ENCODE measurements at places on chromosomes 13 and 19. TPM values are rescaled to one million over a fixed set of nuclear protein-coding genes. Genes with fewer than 3 reads are reported as not detected.

The ZNF546 gene
- polyA plus RNA-seq, result 5.8 TPM

DNA sequence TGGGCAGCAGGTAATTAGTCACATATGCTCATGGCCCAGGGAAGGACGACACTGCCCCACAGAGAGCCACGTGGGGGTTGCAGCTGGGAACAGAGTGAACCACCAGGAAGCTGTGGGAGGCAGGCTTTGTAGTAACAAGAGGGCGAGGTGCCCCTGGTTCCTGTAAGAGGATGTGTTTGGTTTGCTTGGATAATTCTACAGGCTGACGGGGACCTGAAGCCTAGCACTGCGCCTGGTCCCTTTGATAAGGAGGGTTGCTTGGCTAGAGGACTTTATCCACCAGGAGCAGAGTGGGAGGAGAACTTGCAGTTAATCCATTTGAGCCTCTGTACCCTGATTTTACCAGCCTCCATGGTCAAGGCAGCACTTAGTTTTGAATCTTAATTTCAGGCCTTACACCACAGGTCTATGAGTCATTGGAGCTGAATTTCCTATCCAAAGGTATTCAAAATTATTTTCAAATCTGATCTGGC lies 67.4 kb upstream of the CLDN10 start:
- no peak for DNase-seq

DNA sequence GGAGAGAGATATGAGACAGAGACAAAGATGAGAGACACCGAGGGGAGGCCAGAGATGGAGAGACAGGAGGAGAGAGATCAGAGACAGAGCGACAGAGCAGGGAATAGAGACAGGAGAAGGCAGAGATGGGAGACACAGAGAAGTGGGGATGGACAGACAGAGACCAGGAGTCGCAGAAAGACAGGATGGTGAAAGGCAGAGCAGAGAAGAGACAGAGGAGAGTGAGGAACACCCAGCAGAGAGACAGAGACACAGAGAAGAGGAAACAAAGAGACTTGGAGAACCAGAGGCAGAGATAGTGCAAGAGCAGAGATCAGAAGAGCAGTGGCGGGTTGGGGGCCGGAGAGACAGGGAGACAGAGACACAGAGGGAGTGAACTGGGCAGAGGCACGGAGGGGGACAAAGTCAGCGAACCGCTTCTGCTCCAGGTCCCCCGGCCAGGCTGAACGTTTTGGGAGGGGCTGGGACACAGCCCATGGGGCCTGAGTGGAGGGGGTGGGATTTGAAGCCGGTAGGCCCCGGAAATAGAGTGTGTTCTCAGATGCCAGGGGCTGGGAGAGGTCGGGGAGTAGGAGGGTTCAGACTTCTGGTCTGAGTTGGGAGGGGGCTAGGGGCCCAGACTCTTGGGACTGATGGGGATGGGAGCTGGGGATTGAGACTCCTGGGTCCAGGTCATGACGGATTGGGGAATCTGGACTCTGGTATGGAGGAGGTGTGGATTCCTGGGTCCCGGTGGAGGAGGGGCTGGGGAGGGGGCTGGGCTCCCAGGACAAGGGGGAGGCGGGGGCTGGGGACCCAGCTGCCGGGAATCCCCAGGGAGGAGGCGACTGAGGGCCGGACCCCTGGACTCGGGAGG lies 654 bp downstream of the ZNF579 start:
- no peak for DNase-seq

DNA sequence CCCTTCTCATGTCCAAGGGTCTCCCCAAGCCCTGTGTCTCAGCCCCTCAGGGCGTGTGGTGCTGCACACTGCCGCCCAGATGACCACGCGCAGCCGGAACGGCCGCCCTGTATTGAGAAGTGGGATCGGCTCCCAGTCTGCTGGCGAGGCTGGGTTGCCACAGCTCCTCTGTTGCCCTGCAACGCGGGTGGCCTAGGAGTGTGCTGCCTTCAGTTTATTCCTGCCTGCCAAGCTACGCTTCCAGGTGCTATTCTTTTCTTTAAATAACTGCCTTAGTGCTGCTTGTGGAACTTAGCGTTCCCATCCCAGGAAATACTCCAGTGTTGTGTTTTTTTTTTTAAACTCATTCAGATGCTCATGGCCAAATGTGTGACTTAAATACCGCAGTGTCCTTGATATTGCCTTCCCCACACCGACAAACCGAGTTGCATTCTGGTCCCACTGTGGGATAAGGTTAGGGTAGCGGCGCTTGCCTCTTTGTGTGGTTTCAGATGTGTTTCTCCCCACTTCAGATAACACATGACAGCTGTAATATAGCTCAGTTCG lies 16.6 kb downstream of the ACTN4 start:
- no peak for DNase-seq
